NCI-H2029 (cell line): ENCODE measurements at places on chromosomes 3 and 15.

GRCh38 chr3:181941250-181941649 is 229.5 kb downstream of the SOX2 start:
- no peak for DNase-seq

GRCh38 chr3:11612515-11613188 is 31.1 kb downstream of the VGLL4 start:
- DNase-seq: no peak

DNA sequence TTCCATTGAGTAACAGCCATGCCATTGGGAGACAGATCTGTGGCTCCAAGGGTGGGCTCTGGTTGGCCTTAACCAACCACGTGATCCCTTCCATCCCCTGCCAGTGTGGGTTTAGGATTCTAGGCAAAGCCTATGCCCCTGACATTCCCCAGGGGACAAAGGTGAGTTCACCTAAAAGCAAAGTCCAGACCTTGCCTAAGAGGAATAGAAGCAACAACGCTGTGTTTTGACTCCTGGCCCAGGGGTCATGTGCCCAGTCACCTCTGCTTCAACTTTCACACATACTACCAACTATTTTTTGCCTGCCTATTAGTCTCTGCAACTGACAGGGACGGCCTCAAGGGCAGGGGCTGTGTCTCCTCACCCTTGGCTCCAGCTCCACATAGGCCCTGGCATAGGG is 42.0 kb downstream of the FAM3D start:
- no peak for DNase-seq

DNA sequence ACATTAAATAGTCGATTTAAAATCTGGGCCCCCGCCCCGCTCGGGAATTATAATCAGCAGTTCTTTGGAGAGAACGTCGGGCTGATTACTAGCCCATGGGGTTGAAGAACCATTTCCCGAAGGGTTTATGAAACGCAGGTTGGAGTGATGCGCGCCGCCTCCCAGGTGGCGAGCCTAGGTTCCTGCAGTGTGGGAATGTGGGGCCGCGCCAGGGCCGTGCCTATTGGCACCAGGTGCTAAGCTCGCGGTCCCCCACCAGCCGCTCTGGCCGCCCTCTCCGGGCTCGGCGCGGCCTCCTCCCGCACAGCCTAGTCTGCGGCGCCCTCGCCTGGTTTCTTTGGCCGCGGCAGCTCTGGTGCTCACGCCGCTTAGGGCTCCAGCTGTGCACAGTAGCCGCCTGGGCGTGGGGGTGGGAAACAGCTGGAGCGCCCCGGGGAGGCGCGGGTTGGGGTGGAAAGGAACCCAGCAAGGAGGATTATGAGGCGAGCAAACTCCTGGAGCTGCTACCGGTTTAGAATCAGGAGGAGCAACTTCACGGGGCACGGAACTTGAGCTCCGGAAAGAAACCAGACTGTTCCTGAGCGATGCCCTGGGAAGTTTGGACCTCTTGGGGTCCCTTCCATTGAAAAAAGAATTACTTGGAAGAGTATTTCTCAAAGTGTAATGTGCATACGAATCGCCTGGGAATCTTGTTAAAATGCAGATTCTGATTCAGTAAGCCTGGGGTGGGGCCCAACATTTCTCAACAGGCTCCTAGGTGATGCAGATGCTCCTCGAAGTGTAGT is 5.6 kb upstream of the MECOM start:
- peak; percentile 50 for DNase-seq

GRCh38 chr15:69897471-69898237 is 200.1 kb downstream of the TLE3 start:
- no peak for DNase-seq

- no peak for DNase-seq
These were observed 758 bp upstream of the SNX33 start for GRCh38 chr15:75646944-75647364.

GRCh38 chr3:25380222-25380739 is 47.8 kb upstream of the RARB start:
- DNase-seq: no peak

- DNase-seq: no peak
These were observed 236.7 kb upstream of the WNT5A start for GRCh38 chr3:55723653-55724406.

GRCh38 chr3:58034738-58035523 is 26.7 kb downstream of the FLNB start:
- DNase-seq: no peak

DNA sequence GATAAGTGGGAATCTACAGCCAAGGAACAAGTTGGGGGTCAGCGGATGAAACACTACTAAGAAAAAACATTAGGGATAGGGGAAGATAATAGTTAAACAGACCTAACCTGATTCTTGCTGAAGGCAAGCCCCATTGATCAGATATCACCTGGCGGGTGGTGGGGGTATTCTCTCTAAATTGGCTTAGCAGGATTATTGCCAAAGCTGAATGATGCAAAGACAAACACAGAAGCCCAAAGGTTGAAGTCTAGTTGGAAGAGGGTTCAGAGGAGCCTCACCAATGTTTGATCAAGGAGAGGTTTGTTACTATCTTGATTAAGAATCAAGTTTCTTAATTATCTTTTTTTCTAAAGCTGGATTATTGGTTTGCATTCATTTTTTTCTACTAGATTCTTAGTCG is 371.9 kb upstream of the CNTN4 start:
- DNase-seq: no peak

GRCh38 chr3:182058488-182058887 is 346.8 kb downstream of the SOX2 start:
- no peak for DNase-seq

- no peak for DNase-seq
These were observed 5.6 kb downstream of the ZNF662 start for GRCh38 chr3:42911551-42911950.

DNA sequence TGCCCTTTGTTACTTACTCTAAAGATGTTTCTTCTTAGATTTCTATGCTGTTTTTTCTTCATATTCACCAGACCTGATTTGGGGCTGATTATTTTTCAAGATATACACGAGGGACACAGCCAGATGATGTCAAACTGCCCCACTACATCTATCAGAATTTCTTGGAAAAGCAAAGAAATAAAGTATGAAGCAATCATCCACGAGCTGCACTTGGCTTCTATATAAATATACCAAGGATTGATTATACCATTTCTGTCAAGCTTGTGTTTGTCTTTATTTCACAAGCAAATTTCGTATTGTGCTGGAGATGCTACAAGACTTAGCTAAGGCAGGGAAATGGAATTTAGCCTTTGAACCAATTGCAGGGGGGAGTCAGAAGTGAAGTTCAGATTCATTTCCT is 715.1 kb upstream of the NR2F2 start:
- no peak for DNase-seq

GRCh38 chr3:173396191-173397041 is 1.1 kb upstream of the NLGN1 start:
- DNase-seq: no peak

DNA sequence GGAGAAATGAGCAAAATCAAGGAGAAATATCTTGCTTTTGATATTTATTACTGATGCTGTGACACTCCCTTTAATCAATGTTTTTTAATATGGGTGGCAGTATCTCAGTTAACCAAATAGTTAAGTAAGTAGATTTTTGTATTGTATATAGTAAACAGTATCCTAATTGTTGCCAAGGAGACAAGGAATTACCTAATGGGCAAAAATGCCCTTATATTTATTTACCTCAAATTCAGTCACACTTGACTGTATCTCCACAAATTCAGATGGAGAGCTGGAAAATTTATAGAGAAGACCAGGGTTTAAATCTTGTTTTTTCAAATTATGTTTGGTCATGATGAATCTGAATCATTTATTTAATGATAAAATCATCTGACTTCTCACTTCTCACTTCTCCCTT is 3.6 kb upstream of the CHD2 start:
- DNase-seq: no peak

- DNase-seq: no peak
These were observed 4.9 kb downstream of the ACAD11 start for GRCh38 chr3:132654721-132655120.

DNA sequence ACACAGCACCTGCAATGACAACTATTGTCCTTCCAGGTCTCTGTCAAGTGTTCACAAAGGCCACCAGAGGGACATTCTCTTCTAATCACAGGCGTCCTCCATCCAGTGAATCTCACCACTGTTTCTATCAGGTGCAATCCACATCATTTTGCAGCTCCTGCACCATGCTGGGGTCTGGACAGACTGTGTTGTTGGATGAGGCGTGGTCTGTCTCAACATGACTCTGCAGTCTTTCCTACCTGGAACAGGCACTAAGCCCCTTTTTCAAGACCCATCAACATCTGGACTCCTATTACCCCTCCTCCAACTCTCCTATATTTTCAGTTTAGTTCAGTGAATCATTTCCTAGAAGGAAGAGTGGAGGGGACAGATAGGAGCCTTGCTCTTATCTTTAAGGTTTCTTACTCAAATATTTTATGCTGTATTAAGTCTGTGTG is 31.5 kb upstream of the VEPH1 start:
- DNase-seq: no peak

DNA sequence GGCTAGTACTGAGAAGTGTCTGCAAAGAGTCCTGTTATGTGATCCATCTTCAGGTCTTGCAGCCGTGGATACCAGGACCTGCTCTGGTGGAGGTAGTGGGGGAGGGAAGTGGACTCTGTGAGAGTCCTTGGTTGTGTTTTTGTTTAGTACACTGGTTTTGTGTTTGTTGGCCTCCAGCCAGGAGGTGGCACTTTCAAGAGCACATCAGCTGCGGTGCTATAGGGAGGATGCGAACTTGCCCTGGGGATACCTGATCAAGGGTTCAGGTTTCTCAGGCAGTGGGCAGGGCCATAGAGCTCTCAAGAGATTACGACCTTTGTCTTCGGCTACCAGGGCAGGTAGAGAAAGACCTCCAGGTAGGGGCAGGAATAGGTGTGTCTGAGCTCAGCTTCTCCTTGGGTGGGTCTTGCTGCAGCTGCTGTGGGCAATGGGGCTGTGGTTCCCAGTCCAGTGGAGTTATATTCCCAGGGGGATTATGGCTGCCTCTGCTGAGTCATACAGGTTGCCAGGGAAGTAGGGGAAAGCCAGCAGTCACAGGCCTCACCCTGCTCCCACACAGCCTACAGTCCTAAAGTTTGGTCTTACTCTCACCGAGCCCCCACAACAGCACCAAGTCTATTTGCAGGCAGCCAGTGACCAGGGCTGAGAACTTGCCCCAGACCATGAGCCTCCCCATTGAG is 132.8 kb upstream of the NPHP3 start:
- DNase-seq: peak; percentile 63

- peak; percentile 87 for DNase-seq
These were observed at the start of gene RETNLB for GRCh38 chr3:108757404-108757982. RETNLB (minus strand) TSS chr3:108757410; CDS start chr3:108757185, 225 bp downstream.

DNA sequence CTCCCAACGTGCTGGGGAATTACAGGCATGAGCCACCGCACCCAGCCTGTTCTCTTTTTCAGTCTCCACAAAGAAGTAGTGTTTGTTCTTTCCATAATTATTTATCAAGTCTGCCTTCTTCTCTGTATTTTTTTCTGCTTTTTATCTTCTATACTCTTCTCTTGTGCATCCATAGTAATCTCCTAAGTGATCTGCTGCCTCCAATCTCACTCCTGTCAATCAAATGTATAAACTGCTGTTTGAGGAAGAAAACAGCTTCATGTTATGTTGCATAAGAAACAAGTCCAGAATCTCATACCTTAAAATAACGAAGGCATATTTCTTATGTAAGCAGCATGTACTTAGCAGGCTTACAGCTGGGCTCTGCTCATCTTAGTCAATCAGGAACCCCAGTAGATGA is 801.6 kb upstream of the NR2F2 start:
- DNase-seq: no peak

- DNase-seq: no peak
These were observed 1.0 kb downstream of the CSPG5 start for GRCh38 chr3:47577583-47578118.

GRCh38 chr15:75834021-75834420 is 9.2 kb upstream of the UBE2Q2 start:
- no peak for DNase-seq

- DNase-seq: no peak
These were observed 61.4 kb upstream of the COL8A1 start for GRCh38 chr3:99576904-99577559.

DNA sequence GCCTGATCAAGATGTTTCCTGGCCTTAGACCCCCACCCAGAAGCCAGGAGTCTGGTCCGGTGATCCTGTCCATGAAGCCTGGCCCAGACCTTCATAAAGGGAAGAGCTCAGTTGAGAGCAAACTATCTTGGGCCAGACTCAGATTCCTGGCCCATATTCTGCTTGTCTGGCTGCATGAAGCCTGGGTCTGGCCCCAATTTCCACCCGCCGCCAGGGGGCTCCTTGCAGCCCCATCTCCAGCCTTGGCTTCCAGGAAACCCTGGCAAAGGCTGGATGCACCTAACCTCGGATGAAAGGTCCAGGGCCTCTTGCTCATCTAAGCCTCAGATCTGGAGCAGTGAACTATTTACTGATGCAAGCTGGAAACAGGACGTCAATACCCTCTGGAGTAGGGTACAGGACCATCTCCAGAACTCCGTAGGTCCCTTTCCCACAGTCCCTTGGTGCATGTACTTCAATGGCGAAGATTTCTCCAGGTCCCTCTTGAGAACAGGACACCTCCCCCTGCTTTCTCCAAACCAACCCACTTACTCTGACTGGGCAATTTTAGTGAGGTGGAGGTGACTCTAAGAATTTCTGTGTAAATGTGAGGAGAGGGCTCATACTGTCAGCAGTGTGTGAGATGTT is 5.6 kb downstream of the FOXL2 start:
- DNase-seq: no peak

GRCh38 chr3:120170223-120170622 is 76.0 kb upstream of the GSK3B start:
- DNase-seq: peak; percentile 70

GRCh38 chr15:101239724-101240136 is 12.1 kb downstream of the CHSY1 start:
- DNase-seq: no peak

- DNase-seq: no peak
These were observed 413.7 kb downstream of the PDCD6IP start for GRCh38 chr3:34212175-34212574.

DNA sequence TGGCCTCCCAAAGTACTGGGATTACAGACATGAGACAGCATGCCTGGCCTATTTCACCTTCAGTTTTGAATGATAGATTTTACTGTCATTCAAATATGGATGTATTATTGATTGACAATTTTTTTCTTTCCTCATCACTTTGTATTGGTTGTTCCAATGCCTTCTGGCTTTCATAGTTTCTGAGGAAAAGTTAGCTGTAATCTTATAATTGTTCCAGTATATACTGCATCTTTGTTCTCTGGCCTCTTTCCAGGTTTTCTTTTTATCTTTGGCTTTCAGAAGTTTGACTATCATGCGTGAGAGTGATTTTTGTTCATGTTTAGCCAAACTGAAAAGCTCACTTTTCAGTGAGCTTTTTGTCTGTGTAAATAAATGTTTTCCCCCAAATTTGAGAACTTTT is 157.1 kb downstream of the RSRC1 start:
- DNase-seq: no peak

- DNase-seq: no peak
These were observed 1.9 kb downstream of the TNIK start for GRCh38 chr3:171458071-171458863.
